Esophagus mucosa (tissue), 1 donor: ENCODE measurements at places on chromosomes 2 and 18. TPM values are rescaled to one million over a fixed set of nuclear protein-coding genes. Genes with fewer than 3 reads are reported as not detected.

Gene UGT1A3
- total RNA-seq, result 0.28 TPM

- peak; percentile 20 for ATAC-seq
Observed at GRCh38 chr18:76528477-76529432, 33.7 kb upstream of the ZNF516 start.

- no peak for ATAC-seq
Observed at GRCh38 chr2:238069877-238070276, 9.1 kb downstream of the SCLY start.

DNA sequence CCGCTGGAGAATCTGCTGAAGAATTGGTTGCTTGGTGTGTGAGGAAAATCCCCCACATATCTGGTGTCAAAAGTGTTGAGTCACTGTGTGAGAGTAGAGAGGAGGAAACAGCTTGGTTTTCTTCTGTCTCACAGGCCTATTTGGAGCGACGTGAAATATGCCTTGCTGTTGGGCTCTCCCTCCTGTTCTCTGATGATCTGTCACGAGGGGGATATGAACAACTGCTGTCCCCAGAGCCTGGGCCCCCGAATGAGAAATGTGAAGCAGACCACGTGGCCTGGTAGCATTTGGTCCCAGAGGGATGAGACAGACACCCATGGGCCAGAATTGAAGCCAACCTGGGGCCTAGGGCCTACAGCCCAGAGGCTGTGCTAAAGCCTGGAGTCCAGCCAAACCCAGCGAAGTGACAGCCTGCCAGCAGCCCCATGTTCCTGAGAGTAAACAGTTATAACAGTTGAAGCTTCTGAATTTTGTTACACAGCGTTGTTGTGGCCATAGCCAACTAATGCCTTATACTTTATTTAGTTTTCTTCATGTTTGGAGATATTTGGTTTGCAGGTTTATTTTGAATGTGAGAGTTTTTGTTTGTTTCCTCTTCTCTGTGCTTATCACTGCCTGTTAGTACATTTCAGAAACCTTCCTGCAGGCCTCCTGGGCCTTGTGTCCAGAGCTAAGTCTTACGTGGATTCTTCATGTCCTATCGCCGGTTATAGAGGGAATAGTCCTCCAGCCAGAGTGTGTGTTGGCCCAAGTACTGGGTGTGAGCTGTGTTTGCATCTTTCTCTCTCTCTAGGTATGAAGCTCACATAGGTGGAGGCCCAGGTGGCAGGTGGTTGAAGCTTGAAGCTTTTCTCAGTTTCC is 18.7 kb upstream of the COLEC12 start:
- ATAC-seq, result no peak

DNA sequence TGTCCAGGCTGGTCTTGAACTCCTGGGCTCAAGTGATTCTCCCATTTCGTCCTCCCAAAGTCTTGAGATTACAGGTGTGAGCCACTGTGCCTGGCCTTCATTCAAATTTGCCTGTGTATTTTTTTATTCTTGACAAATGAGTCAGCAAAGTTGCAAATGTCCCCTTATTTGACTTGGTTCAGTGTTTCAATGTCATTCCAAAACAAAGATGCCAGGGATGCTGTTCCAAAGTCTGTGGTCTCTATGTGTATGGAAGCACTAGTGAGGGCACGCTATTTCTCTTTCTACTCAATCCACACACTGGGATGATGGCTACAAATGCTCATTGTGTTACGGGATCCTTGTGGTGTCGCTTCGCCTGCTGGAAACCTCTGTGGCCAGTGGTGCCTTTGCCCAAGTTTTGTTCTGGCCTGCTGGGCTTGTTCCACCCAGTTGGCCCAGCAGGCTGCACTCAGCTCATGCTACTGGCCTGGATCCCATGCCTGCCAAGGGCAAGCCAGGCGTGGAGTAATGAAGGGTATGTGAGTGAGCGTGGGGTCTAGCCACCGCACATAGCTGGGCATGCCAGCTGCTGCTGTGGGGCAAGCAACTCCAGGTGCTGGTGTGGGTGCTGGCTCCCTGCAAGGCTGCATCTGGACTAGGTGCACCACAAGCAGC is 35.6 kb downstream of the FBXO48 start:
- ATAC-seq, result no peak

- ATAC-seq, result no peak
Observed at GRCh38 chr2:56008661-56009431, 85.3 kb upstream of the EFEMP1 start.

DNA sequence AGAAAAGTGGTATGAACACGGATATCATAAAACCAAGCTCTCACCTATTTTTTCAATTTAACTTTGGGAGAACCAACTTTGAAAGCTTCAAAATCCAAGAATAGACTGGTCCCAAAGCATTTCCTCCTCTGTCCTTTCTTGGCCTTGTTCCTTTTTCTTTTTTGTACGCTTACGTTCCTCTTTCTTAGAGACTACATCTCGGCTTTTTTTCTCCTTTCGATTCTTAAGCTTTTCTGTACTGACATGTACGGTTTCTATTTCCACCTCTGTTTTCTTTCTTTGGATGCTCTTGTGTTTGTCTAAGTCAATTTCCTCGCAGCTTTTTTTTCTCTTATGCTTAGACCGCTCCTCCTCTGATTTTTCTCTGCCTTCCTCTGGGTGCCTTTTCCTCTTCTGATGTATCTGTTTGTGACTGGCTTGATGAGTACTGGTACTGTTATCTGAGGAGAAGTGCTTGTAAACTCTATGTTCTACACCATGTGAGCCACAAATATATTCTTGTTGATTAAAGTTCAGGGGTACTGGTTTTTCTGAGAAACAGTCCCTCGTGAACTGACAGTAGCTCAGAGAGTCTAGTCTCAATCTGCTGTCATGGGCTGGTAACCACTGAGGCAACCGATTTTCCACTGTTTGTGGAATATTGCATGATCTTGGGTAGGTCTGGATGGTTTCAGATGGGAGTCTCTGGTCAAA is 11.5 kb upstream of the RNU2-63P start:
- ATAC-seq, result no peak
